Cortex of kidney (tissue), 1 donor: ENCODE measurements at places on chromosomes 4 and X.

- DNase-seq = no peak
Observed at GRCh38 chr4:26088433-26088928, 174.5 kb downstream of the SMIM20 start.

- DNase-seq = no peak
Observed at GRCh38 chrX:132044953-132045352, 21.9 kb downstream of the STK26 start.

DNA sequence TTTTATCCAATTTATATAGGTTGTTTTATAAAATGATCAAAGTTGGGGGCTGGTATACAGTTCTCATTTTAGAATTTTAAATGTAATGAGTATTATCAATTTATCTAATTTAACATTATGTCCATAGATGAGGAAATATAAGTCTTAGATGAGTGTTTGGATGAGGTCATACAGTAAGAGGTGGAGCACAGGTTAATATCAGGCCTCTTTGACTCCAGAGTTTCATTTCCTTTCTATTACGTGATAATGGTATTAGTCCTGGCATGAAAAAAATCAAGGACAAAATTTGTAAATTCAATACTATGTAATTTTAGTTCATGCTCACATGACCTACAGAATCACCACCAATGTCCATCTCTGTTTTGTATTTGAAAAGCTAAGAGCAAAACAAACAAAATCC lies 269.8 kb downstream of the FSTL5 start:
- no peak for DNase-seq

DNA sequence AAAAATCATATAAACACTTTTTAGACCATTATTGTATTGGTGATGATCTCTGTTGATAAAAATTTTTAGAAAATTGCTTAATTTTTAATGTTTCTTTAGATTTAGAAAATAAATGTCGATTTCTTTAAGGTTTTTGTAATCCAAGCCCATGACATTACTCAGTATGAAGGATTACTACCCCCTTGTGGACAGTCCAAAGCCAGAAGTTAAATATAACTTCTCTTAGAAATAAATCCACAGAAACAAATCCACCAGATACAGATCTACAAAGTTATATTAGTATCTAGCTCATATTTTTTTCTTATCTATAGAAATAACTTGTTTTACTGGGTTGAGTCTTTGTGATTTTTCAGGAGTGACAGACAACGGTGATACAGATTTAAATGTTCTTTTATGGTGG lies 18.9 kb downstream of the TIFA start:
- no peak for DNase-seq

- no peak for DNase-seq
Observed at GRCh38 chrX:19842542-19842941, 44.9 kb downstream of the SH3KBP1 start.

GRCh38 chr4:21765810-21766407 lies 182.7 kb downstream of the KCNIP4 start:
- no peak for DNase-seq

DNA sequence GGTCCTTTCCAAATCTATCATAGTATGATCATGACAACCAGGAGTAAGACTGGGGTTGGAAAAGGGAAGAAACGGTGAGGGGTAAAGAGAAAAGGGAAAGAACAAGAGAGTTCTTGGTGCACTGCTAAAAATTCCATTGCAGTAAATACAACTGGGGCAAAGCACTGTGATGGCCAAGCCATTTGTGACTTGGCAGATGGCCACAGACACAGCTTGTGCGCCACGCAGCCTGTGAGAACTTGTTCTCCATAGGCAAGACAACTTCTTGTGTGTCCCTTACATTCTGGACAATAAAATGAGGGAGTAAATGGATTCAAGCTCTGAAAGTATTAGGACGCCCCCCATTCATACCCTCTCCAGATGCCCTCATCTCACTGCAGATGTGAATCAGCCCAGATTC lies 10.9 kb downstream of the MFAP3L start:
- DNase-seq = no peak

- DNase-seq = no peak
Observed at GRCh38 chr4:107978716-107979451, 10.8 kb upstream of the HADH start.
